ENCODE measurements at places on chromosomes 1 and 21.

GRCh38 chr21:42220138-42220701 lies 1.3 kb downstream of the ABCG1 start:
- DNase-seq: peak; percentile 94

GRCh38 chr1:185916861-185917260 lies 182.7 kb downstream of the HMCN1 start:
- no peak for DNase-seq

DNA sequence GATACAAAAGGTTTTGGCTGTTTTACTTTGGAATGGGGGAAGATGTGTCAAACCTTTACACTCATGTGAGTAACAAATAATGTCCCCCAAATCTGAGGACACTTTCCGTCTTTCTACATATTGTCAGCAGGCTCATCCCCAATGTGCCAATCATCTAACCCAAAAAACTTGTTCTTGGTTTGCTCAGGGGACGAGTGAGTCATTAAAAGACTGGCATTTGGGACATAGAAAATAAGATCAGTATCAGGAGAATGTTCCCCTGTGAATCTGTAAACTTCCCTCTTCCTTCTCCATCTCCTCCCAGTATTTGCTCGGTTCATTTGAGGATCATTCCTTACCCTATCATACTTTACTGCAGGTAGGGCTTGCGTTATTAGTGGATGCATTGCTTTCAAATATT lies 194.1 kb upstream of the RUNX1 start:
- DNase-seq: no peak

- DNase-seq: no peak
Observed at GRCh38 chr21:46613391-46613790, 8.5 kb upstream of the S100B start.

DNA sequence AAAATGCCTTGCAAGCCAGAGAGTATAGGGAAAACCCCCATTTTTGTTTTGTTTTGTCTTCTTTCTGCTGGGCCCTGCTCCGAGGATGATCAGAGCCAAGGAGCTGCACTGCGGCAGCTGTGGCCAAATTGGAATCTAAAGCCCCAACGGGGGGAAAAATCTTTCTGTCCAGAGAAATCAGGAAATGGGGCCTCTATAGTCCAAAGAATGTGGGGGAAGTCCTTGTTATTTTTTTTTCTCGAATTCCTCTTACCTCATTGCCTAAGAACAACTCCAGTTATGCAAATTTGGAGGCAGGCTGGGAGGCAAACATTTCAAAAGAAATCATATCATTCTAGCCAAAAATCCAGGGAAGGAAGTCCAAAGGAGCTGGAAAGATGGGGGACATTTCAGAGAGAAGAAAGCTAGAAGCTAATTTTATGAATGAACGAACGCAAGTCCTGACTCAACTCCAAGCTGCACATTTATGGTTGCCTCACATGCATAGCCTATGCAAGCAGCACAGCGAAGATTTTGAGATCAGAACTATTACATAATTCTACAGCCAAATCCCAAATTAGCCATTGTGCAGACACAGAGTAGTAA lies 263.2 kb downstream of the KCTD3 start:
- no peak for DNase-seq

DNA sequence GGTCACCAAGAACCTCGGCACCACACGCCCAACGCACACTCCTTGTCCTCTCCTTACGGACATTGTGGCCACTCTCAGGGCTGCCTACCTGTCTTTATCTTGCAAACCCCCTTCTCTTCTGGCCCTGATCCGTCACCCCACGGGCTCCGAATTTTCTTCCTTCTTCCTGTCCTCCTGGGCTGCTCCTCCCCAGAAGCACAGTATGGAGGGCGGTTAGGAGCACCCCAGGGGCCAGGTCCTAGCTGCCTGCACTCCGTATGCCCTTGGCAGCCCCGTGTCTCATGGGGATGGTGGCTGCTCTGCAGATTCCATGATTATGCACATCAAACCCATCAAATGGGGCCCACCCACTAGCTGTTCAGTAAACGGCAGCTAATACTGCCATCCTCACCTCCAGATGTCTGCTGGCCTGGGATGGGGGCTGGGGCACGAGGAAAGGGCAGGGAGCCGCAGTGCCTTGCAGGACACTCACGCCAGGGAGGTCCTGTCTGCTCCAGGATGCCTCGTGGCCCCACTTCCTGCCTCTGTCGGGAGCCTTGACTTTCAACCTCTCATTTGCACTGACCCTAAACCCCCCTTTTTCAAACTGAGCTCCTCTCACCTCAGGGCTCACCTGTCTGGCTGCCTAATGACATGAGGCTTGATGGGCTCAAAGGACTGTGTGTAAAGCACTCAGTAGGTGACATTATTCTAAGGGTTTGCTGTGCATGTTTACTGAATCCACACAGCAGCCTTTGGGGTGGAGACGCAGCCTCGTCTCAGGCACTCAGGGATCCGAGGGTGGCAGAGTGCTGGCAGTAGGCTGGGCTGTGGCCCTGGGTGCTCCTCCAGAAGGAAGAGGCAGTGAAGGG lies 4.4 kb downstream of the TTC34 start:
- DNase-seq: no peak

DNA sequence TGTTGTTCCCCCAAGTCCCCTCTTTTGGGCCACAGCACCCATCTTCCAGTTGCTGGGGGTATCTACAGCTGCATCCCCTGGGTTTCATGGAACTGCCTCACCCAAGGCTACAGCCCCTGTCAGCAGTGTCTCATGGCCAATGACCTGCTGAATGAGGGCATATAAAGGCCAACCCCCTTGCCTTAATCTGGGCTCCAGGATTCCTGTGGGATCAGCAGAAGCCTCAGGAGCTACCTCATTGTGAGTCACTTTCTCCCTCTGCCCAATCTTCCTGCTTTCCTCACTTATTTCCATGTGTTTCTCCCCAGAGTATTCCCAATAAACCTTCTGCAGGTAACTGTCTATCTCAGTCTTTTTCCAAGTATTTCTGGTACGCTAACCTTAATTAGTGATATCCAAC lies 37.3 kb upstream of the SYT14 start:
- DNase-seq: no peak

- DNase-seq: peak; percentile 29
Observed at GRCh38 chr1:44786841-44787426, 1.0 kb downstream of the BEST4 start.

- no peak for DNase-seq
Observed at GRCh38 chr1:26743426-26744059, 44.2 kb upstream of the PIGV start.

DNA sequence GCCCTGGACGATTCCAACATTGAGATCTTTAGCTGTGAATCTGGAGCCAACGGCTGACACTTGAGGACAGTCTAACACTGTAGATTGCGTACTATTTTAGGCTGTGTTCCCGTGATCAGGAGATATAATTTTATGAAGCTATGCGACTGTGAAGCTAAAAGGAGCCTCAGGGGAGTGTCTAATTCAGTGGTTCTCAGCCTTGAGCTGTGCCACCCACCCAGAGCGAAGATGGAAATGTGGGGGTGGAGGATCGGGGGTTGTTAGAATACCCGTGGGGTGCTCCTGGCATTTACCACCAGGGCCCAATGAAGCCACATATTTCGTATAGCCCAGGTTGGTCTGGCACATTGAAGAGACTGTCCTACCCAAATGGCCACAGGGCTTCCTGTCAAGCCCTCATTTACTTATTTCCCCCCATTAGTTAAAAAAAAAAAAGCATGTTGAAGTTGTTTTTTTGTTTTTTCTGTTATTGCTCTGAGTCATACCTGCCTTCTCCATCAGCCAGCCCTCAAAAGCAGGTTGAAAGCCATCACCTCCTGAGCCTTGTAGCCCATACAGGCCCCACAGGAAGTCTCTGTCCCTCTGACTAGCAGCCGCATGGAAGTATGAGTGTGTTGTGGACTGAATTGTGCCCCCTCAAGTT lies 141.7 kb downstream of the GALNT2 start:
- DNase-seq: peak; percentile 59

DNA sequence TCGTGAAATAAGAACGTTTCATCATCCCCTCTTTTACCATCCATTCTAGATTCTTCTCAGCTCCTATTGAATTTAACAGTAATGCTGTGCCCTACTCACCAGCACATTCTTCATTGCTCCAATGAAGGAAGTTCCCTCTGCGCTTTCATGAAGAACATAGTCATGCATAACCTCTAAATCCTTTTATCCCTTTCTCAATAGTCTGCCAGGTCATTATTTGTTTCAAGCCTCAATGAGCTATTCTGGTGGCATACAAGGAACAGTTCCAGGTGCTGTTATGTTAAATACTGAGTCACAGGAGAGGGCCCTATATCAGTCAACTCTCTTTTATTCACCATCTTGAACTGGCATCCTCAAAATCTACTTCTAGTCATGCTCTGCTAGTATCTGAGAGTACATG lies 381.0 kb downstream of the GPATCH2 start:
- no peak for DNase-seq

- no peak for DNase-seq
Observed at GRCh38 chr1:154622503-154623039, 14.6 kb upstream of the ADAR start.

DNA sequence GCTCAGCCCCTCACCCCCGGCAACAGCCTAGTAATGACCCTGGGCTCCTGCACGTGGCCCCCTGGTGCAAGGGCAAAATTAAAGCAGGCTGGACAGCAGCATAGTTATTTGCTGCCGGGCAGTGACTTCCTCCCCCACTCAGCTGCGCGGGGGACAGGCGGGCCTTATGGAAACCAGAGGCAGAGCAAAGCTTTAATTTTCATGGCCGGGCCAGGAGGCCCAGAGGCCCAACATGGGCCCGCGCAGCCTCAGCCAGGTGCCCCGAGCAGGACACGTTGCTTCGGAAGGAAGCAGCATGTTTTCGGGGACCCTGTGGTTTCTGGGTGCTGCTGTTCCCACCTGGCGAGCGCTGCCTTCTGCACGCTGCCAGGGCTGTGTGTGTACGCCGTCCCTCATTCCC lies 89.9 kb upstream of the ARHGEF16 start:
- no peak for DNase-seq

- no peak for DNase-seq
Observed at GRCh38 chr1:109803901-109804331, 40.2 kb upstream of the EPS8L3 start.

DNA sequence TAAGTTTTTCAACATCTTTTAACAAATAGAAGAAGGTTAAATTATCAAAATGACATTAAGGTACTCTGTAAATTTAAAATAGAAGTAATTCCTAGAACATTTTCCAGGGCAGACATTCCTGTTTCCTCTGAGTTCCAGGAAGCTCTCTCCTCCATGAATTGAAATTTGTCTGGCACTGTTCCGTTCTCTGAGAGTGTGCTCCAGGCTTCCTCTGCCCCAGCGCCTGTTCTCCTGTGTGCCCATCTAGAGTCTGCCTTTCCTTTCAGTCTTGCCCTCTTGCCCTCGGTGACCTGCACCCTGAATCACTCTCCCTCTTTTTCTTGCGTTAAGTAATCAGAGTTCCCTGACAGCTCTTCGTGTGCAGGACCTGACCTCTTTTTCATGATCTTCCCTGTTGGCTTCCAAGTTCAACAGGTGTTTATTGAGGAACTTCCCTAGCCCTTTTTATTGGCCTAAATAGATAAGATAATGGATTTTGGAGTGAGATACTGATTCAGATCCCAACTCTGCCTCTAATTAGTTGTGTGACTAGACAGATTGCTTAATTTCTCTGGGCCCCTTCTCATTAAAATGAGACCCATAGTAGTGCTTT lies 77.1 kb downstream of the MTR start:
- no peak for DNase-seq

DNA sequence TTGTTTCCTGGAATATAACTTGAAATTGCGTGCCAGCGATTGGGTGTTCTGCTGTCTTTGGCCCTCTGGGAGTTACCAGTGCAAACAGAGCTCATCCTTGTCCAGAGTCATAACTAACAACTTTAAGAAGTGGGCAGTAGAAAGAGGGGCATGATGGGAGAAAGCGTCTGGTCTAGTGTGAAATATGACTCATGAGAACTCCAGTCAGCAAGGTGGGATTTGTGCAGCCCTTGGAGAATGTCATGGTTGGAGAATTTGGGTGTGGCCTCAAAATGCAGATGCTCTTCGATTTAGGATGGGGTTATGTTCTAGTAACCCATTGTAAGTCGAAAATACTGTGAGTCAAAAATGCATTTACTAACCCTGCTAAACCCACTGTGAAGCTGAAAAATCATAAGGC lies 12.9 kb downstream of the ATP1B1 start:
- DNase-seq: no peak

DNA sequence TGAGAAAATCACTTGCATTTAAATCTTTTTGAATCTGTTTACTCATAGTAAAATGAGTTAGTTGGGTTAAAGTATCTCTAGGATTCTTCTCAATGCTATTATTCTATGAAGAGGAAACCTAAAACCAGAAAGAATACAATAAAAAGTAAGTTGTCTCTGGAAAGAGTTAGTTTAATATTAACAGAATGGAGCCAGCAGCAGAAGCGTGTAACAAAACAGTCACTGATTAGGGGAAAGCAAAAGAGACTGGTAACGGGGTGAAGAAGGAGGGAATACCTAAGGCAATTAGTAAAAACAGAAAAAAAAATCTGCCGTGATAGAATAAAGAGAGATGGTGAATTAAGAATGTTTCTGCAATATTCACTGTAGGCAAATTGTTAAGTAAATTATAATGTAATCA lies 60.0 kb downstream of the NRDC start:
- DNase-seq: no peak

DNA sequence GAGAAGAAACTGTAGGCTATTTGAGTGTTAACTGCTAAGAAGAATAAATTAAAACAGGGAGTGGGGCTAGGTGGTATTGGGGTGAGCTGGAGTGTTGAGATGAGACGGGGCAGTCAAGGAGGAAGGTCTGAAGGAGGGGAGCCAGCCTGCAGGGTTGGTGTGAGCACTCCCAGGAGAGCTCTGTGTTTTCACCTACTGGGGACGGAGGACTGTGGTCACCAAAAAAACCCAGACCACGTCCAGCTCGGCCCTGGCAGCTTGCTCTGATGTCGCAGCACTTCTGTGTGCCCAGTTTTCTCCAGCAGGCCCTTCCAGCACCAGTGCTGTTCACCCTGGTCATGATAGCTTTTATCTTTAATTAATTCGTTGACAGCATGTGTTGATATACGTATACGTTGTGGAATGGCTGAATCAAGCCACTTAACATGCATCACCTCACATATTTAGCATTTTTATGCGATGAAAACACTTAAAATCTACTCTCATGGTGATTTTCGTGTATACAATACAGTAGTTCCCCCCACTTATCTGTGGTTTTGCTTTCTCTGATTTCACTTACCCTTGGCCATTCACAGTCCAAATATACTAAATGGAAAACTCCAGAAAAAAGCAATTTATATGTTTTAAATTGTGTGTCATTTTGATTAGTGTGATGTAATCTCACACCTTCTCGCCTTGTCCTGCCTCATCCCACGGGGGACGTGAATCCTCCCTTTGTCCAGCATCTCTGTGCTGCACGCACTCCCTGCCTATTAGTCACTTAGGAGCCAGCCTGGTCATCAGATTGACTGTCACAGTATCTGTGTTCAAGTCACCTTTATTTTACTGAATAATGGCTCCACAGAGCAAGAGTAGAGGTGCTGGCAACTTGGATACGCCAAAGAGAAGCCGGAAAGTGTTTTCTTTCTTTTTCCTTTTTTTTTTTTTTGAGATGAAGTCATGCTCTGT lies 12.3 kb downstream of the FAM3B start:
- no peak for DNase-seq

- peak; percentile 86 for DNase-seq
Observed at GRCh38 chr1:156625436-156626078, 6.3 kb downstream of the HAPLN2 start.

- no peak for DNase-seq
Observed at GRCh38 chr1:48887796-48888195, 111.1 kb upstream of the BEND5 start.
